ENCODE measurements at places on chromosomes 3 and 15. TPM values are rescaled to one million over a fixed set of nuclear protein-coding genes. Genes with fewer than 3 reads are reported as not detected.

The FILIP1L gene
- 1.4 TPM for total RNA-seq

The GUCA1C gene
- not detected for total RNA-seq

The LRRIQ4 gene
- 0.09 TPM for total RNA-seq

The SYNM gene
- 1.0 TPM for total RNA-seq

The ARRDC4 gene
- 3.4 TPM for total RNA-seq

The SLC28A1 gene
- total RNA-seq: 39.7 TPM

The GXYLT2 gene
- 0.98 TPM for total RNA-seq

The MRPS22 gene
- total RNA-seq: 54.9 TPM

The ACTRT3 gene
- 2.3 TPM for total RNA-seq

The SLC6A20 gene
- not detected for total RNA-seq

The TMEM212 gene
- total RNA-seq: not detected
